ENCODE measurements at places on chromosomes 6 and 20.
A peak's percentile ranks its signal among the peaks of the same experiment; 100 is the strongest.

GRCh38 chr6:82143041-82143481 lies 104.5 kb downstream of the IBTK start:
- DNase-seq = no peak

- no peak for DNase-seq
Observed at GRCh38 chr6:48135323-48136084, 24.5 kb upstream of the PTCHD4 start.

DNA sequence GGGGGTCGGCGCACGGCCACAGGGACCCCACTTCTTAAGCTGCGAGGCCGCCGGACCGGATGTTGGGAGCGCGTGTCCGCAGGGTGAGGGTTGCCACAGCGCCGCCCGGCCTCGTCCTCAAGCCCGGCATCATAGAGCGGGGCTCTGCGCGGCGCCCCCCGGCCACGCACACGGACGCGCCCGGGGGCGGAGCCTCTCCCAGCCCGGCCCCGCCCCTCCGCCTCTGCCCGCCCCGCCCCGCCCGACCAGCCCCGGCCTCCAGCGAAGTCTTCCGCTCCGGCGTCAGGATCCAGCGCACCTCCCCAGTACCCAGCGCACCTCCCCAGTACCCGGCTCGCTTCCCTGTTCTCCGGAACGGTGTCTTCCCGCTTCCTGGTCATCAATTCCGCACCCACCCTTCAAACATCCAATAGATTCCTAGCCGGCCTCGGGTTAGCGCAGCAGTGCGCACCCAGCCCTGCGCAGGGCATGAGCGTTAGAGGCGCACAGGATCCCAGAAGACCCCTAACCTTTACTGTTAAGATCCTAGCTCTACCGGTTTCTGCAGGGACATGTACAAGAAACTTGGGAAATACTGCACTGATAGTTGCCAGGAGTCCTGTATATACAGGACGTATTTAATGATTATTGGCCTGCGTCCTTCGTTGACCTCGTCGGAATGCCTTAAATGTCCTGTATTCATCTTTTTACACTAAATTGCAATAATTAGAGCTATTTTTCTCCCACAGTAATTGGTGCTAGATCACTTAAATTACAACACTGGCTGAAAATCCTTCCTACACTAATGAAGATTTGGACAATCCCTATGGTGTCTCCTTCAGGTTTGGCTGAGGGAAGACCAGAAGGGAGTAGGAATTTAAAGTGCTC lies 535 bp upstream of the DNAAF9 start:
- peak; percentile 77 for DNase-seq

GRCh38 chr6:118639054-118639964 lies 12.1 kb downstream of the CEP85L start:
- DNase-seq = no peak

DNA sequence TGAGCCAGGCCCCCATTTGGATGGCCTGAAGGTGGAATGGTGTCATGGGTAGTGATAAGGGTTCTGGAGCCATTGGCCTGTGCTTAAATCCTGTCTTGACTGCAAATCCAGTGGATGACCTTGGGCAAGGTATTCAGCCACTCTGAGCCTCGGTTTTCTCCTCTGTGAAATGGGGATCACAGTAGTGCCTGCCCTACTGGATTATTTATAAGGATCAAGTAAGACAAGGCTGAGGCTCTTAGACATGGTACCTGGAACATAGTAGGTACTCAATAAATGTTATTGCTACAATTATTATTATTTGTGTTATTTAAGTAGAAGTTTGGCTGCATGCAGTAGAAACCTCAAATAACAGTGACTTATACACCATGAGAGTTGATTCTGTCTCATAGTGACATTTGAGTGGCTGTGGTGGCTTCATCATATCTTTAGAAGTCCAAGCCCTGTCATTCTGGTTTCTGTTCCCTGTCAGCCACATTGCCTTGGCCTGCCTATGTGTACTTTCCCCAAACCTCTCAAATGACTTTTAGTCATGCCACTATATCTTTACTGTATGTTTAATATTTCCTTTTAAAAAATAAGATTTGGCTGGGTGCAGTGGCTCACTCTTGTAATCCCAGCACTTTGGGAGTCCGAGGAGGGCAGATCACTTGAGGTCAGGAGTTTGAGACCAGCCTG lies 37.6 kb upstream of the CHMP4B start:
- DNase-seq = no peak

DNA sequence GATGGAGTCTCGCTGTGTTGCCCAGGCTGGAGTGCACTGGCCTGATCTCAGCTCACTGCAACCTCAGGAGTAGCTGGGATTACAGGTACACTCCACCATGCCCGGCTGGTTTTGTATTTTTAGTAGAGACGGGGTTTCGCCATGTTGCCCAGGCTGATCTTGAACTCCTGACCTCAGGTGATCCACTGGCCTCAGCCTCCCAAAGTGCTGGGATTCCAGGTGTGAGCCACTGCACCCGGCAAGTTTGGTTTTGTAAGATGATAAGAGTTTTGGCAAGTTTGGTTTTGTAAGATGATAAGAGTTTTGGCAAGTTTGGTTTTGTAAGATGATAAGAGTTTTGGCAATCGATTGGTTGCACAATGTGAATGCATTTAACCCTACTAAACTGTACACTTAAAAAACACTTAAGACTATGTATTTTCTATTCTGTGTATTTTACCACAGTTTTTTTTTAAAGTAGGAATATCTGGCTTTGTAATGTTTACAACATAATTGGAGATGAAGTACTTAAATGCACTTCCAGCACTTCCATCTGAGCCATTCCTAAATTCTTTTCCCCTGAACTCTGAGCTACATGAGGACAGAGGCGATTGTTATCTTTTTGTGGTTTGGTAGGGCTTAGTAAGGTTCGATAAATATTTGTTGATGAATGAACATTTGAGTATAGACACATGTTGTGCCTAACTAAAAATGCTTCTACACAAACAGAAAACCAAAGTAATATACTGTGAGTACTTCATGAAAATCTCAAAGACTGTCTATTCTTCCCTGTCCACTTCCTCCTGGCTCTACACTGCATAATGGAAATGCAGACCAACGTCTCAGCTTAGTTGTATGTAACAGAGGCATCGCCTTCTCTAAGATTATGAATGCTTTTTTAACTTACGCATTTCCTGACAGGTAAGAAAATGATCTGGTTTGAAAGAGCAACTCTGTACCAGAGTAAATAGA lies 18.8 kb downstream of the SAMHD1 start:
- DNase-seq = no peak

DNA sequence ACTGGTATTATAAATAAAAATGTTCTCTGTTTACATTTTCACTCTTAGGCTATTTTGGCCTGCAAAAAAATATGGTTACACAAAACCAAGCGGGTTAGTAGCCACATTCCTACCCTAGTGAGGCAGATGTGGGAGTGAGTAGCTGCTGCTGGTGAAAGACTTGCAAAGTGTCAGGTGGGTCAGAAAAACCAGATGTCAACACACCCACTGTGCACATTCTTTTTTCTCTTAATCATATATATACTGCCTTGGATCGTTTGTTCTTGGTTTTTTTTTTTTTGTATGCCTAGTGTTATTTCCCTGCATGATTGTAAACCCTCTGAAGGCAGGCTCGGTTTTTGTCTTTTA lies 68.0 kb upstream of the TFB1M start:
- DNase-seq = no peak

GRCh38 chr20:50460608-50461267 lies 49.4 kb upstream of the PTPN1 start:
- DNase-seq = peak; percentile 88

DNA sequence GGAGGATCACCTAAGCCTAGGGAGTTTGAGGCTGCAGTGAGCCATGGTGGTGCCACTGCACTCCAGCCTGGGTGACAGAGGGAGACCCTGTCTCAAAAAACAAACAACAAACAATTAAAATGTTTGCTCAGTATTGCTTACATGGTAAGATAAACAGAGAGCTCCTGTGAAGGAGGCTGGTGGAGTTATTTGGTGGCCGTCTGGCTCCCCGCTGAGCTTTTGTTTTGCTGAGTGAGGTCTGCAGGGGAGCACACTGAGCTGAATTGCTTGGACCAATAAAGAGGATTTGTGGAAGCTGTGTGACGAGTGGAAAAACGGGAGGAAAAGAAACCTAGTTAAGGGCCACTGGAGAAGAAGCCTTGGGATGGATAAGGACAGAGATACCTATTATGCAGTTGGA lies 41.1 kb upstream of the BMP6 start:
- DNase-seq = no peak

All from type B pancreatic cell (in vitro differentiated cells).